ENCODE measurements at places on chromosomes 6 and 20.
A peak's percentile ranks its signal among the peaks of the same experiment; 100 is the strongest.

DNA sequence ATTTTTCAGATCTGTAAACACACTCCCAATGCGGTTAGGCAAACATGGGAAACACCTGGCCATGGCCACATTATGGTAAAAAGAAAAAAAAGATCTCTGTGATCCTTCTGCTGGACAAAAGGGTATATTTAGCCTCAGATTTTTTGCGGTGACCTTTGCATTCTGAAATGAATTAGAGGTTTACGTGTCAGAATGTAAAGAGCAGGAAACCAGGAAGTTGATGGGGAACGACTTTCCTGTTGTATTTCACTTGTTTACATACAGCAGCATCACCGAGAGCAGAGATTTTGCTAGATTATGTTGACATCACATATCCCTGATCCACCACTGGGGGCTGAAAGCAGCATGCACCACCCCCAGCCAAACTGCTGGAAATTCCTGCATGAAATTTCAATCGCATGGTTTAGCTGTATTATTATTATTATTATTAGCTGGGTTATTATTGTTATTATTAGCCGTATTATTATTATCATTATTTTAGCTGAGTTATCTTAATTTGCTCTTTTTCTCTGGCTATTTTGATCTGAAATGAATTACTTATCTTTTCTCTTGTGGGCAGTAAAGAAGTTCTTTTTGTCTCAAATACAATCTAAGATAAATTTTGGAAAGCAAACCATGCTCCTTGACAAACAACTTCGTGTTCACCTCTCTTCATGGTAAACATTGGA lies 189.4 kb downstream of the ZFP64 start:
- peak; percentile 21 for DNase-seq

DNA sequence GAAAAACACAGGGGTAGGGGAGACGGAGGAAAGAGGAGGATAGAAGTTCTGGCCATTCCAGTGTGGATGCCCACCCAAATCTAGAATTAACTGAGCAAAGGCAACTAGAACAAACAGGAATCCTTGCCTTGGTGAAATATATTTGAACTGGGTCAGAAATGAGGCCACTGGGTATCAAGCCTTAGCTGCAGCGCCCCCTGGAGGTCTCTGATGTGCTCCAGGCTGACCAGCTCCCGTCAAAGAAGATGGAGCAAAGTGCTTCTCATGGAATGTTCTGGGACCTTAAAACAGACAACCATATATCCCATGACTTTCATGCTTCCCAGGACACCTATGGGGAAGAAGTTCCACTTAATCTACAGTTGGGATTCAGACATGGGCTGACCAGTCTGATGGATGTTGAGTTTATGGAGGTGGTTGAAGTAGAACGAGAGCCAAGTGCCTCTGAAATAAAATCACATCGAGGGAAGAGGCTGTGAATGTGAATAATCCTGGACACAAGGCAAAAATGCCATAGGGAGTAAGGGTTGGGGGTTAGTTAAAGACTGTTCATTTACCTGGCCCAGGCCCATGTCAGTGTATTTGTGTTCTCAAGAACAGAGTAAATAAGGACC lies 50.4 kb downstream of the HLA-DPB1 start:
- DNase-seq, result peak; percentile 62

GRCh38 chr20:10555865-10556308 lies 117.9 kb downstream of the JAG1 start:
- DNase-seq, result no peak

DNA sequence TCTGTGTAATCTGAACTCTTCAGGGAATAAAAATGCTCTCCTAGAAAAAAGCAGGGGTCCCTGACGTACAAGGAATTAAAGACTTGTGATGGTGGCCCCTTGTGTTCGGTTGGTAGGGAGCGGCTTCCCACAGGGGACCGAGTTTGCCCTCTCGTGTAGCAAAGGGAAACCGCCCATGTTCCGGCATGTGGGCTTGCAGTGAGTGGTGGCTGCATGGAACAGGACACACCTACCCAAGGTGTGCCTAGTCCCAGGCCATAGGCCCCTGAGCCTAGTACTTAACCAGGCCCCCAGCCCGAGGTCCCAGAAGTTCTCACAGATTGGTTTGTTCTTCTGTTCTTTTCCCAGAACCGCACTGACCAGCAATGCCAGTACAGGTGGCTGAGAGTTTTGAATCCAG lies 15.5 kb downstream of the MYBL2 start:
- DNase-seq, result no peak

GRCh38 chr6:20943040-20943627 lies 408.9 kb downstream of the CDKAL1 start:
- no peak for DNase-seq

GRCh38 chr6:90386399-90387382 lies 90.0 kb upstream of the BACH2 start:
- DNase-seq, result no peak

- no peak for DNase-seq
Measured at GRCh38 chr20:36856691-36857635, 19.0 kb upstream of the TLDC2 start.

GRCh38 chr6:21279619-21280018 lies 313.9 kb upstream of the SOX4 start:
- no peak for DNase-seq
